Upper lobe of left lung (tissue), 6 donors: ENCODE measurements at places on chromosomes 2 and 18. TPM values are rescaled to one million over a fixed set of nuclear protein-coding genes. Genes with fewer than 3 reads are reported as not detected.

Gene RHOB
- total RNA-seq: 242 TPM

Gene HES6
- 5.6 TPM for total RNA-seq

Gene HNMT
- 46.5 TPM for total RNA-seq

Gene COL3A1
- 41.1 TPM for total RNA-seq

Gene C18orf32
- 68.8 TPM for total RNA-seq

Gene SFT2D3
- 9.7 TPM for total RNA-seq

Gene SLC9A4
- total RNA-seq: not detected
